A673 (cell line): ENCODE measurements at places on chromosomes 7 and 10.
A peak's percentile ranks its signal among the peaks of the same experiment; 100 is the strongest.

DNA sequence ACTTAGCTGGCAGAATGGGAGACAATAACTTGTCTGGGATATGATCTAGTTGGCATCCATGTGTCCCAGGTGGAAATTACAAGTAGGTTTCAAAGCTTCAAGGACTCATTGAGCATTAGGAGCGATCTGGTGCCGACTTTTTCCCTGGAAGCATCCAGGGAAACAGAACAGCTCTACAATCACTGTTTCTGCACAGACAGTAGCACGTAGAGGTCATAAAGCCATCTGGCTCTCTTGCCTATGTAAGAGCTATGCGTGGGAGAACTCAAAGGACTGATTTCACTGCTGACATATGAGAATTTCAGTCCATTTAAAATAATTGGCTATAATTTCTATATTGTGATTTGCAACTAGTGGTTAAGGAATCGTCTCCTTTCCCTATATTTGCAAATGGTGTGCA lies 791.7 kb downstream of the REEP3 start:
- DNase-seq: no peak

DNA sequence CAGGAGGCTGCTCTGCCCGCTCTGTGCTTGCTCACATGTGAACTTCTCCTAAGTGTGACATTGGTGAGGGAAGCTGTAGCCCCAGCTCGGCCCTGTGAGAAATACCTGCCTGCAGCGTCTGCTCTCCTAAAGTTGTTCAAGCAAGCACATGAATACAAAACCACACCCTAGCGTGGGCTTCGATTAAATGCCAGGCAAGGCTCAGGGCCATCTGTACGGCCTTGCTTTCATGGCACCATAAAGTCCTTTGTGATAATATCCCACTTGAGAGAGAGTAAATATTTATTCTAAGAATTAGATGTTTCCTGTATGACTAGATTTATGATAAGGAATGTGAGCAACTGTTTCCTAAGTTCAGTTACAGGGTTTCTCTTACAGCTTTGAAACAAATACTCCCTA lies 262.8 kb upstream of the KLF14 start:
- DNase-seq: peak; percentile 64

DNA sequence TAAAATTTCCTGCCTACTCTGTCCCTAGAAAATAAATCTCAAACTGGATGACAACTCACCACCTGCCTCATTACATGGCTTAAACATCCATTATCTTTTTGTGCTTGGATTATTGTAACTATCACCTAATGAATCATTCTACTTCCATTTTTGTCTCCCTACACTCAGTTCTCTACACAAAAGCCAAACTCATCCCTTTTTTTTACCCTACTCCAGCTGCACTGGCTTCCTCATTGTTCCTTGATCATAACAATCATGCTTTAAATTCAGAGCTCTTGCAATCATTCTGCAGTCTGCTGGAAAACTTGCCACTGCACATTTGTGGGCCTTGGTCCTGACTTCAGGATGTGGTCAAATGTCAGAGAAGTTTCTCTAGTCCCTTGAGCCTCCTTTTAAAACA lies 280.0 kb downstream of the DGKB start:
- DNase-seq: no peak

GRCh38 chr7:131244259-131244852 lies 83.3 kb upstream of the MKLN1 start:
- peak; percentile 48 for DNase-seq

- DNase-seq: no peak
These were observed 26.6 kb downstream of the SEMA3D start for GRCh38 chr7:85160223-85160622.

DNA sequence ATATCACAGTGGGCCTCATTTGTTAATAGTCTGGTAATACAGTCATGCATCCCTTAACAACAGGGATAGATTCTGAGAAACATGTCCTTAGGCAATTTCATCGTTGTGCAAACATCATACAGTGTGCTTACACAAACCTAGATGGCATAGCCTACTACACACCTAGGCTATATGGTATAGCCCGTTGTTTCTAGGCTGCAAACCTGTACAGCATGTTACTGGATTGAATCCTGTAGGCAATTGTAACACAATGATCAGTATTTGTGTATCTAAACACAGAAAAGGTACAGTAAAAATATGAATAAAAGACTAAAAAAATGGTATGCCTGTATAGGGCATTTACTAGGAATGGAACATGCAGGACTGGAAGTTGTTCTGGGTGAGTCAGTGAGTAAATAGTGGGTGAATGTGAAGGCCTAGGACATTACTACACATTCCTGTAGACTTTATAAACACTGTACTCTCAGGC lies 12.0 kb upstream of the RHOBTB1 start:
- DNase-seq: no peak

DNA sequence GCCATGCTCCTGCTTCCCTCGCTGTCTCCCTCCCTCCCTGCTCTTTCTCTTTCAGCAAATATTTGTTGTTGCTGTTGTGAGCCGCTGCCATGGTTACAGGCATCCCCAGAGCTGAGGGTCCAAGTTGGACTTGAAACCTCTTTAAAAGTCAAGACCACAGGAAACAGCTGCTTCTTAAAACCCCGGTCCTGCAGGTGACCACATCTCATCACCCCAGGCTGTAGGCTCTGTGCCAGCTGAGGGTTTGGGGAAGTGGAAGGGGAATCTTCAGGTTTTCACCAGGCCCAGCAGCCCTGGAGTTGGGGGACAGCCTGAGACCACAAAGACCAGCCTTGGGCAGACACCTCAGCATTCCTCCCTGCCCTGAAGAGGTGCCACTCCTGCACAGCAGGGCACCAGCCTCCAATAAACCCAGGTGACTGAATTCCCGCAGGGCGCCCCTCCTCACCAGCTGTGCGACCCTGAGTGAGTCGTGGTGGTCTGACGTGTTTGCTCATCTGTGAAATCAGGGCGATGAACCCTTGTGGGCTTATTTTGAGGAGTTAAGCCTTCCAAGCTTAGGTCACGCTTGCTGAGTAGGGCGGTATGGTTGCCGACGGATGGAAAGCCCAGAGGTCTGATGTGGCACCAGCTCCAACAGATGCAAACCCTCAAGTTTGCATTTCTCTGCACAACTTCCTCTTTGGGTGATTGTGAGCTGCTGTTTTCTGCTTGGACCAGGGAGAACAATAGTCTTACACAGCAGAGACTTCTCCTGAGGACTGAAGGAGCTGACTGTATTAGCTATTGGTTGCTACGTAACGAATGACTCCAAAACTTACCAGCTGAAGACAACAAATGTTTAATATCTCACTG lies 24.8 kb downstream of the NPTX2 start:
- DNase-seq: no peak

DNA sequence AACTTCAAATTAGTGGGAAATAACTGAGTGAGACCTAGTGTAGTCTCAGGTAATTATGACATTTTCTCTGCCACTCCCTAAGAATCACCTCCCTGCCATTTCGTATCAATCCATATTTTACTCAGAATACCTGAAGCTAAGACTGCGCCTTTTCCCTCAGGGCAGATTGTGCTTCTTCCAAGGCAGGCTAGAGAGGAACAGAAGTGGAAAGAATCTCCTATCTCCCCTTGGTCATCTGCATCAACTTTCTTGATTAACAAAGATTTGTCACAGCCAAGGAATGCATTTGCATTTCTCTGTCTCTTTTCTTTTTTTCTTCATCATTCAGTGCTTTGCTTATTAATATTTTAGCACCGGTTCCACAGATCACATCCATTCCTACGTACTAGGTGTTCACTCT lies 119.1 kb downstream of the PTPRZ1 start:
- no peak for DNase-seq

DNA sequence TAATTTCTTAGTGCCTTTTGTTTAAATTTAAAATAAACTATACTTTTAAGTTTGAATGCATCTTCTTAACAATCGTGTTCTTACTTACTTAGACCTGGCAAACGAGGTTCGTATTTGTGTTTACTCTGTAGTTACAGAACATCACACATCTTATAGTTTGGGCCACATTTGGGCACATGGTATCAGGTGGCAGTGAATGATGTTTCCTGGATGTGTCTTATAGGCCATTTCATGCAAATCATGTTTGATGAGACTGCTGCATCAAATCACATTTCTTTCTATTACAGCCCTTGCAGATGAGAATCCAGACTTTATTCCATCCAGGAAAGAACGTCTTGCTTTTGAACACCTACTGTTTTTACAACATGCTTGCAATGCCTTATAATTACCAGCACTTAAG lies 78.5 kb downstream of the RBM33 start:
- no peak for DNase-seq

DNA sequence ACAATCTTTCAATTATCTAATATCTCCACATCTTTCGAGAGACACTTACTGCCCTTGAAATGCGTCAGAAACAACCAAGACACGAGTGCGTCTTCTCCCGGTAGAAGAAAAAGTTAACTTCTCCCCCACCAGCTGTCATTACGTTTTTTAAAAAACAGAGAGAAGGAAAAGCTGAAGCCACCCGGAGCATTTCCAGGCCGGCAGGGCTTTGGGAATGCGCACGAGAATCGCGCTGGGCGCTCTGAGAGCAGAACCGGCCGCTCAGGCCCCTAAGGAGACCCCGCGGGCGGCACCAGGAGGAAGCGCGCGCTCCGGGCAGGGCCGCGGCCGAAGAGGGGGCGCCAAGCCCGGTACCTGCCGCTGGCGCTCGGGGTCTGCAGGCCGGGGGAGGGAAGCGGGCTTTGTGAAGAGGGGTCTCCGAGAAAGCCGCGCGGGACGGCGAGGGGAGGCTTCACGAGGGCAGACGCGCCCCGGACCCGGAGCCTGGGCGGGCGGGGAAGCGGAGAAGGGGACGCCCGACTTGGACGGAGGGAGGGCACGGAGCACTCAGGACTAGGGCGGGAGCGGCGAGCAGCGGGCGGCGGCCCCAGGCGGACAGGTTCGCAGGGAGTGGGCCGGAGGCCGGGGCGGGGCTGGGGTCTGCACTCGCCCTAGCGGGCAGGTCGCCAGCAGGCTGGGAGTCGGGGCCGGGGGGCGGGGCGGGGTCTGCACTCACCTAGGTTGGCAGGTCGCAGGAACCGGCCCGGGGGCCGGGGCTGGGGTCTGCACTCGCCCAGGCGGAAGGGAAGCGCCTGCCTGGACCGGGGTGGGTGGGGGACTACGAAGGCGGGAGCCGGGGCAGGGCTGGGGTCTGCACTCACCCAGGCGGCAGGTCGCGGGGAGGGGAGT lies 932 bp downstream of the ESYT2 start:
- peak; percentile 53 for DNase-seq

GRCh38 chr10:113301342-113301984 lies 251.4 kb upstream of the HABP2 start:
- DNase-seq: peak; percentile 42
